ENCODE measurements at places on chromosomes 6 and 20.

GRCh38 chr20:50724851-50725723 lies 6.3 kb upstream of the PARD6B start:
- DNase-seq = peak; percentile 89

GRCh38 chr6:105429676-105430075 lies 26.8 kb upstream of the PREP start:
- DNase-seq = peak; percentile 63

DNA sequence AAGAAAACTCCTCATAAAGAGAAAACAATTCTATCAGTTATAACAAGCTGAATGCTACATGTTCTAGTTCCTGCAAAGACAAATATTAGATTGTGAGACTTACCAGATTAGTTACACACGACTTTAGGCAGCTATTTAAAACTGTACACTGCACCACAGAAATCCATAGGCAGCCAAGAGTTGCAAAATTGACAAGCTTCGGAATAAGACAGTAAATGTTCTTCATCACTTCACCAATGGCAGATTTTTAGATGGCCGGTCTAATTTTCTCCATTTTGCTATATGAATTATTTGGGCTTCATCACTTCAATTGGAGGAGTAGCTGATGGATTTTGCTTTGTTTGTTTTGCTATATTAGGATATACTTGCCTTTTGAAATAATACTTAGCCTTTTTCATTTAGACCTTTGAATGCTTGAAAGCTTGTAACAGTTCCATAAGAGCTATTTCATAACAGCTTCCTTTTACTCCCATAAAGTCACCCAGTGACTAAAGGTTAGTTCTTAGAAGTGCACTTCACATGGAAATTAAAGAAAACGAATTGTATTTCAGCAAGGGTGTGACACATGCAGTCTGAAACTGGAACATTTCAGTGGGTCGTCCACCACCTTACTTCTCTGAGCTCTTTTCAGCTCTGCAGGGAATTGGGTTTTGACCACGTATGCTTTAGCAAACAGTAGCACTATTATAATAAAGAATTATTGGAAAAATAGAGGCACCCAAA lies at the start of gene ROS1:
Gene ROS1 (minus strand): TSS at position 512 of the 723 bp plus-strand sequence. CDS start 286 bp downstream, at position 226.
- no peak for DNase-seq

- peak; percentile 30 for DNase-seq
These were observed 669.3 kb upstream of the GJE1 start for GRCh38 chr6:141463237-141463977.

DNA sequence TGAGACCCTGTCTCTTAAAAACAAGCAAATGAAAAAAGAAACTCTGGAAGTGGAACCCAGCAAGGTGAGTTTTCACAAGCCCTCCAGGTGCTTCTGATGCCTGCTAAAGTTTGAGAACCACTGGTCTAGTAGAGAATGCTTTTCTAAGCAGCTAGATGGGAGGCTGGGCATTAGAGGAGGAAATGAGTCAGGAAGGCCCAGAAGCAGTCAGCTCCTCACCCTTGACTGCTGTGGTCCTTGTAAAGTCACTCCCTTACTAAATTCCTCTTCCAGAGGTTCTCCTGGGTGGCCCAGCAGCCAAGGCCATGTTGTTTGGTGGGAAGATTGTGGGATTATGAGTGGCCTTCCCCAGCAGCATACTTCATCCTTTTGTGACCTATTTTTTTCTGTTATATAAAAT lies 52.0 kb upstream of the FYN start:
- DNase-seq = peak; percentile 74

- no peak for DNase-seq
These were observed 14.4 kb downstream of the MYB start for GRCh38 chr6:135195522-135195921.

- DNase-seq = no peak
These were observed 167.1 kb upstream of the SCGN start for GRCh38 chr6:25484900-25485299.

- DNase-seq = no peak
These were observed 15.2 kb downstream of the NKX2-2 start for GRCh38 chr20:21498635-21499034.

DNA sequence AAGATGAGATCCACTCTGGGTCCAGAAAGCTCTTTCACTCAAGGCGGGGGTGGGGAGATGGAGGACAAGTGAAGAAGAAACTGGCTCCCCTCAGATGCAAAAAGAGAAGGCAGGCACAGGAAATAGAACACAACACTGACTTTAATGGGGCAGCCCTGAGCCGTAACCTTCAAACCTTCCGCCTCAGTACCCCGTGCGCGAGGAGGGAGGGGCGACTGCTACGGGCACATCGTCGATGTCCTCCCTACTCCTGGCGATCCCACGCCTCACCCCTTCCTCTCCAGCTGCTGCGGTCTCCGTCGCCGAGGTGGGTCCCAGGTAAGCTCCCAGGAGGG lies 3.9 kb downstream of the SPEF1 start:
- DNase-seq = no peak

GRCh38 chr20:45843506-45843905 lies 9.9 kb downstream of the SNX21 start:
- no peak for DNase-seq

DNA sequence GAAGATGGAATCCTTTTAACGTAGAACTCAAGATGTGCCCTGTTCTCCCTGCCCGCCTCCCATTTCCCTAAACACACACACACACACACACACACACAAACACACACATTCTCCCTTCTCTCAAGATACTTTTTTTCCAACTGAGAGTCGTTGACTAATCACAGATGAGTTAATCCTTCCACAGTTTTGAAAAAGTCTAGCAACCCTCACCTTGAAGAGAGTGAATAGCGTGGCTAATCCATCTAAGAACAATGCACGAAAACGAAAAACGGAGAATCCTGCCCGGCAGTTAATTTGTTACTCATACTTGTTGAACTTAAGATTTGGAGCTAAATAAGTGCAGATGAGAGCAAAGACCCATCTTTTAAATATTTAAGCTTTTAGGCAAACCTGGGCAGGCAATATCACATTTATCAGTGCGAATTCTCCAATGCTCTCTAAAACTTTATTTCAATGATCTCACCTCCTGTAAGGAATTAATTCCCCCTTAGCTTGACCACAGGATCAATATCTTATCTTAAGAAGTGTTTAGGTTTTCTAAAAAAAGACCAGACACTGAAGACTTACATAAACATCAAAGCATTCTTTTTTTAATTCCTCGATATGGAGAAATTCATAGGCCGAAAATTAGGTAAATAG lies 1.1 kb downstream of the AGPAT4 start:
- DNase-seq = no peak

- DNase-seq = no peak
These were observed 22.6 kb downstream of the DDO start for GRCh38 chr6:110392727-110393126.

DNA sequence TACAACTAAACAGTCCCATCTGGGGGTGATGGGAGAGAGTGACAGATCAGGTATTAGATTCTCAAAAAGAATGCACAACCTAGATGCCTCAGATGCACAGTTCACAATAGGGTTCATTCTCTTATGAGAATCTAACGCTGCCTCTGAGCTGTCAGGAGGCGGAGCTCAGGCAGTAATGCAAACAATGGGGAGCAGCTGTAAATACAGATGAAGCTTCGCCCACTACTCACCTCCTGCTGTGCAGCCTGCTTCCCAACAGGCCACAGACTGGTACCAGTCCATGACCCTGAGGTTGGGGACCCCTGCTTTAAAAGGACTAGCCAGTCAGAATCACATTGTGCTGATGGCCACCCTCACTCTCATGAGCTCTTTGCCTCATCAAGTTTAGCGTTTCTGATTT lies 247.0 kb upstream of the KCNQ5 start:
- DNase-seq = no peak

Data from AG08395 (cell line).